ENCODE measurements at places on chromosomes 7 and 10. TPM values are rescaled to one million over a fixed set of nuclear protein-coding genes. Genes with fewer than 3 reads are reported as not detected.

DNA sequence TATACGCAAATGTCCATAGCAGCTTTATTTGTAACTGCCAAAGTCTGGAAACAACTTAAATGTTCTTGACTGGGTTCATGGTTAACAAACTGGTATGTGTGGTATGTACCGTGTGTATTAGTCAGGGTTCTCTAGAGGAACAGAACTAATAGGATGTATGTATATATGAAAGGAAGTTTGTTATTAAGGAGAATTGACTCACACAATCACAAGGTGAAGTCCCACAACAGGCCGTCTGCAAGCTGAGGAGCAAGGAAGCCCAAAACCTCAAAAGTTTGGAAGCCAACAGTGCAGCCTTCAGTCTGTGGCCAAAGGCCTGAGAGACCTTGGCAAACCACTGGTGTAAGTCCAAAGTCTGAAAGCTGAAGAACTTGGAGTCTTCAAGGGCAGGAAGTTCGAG is 66.8 kb downstream of the TMEM168 start:
- no peak for DNase-seq

DNA sequence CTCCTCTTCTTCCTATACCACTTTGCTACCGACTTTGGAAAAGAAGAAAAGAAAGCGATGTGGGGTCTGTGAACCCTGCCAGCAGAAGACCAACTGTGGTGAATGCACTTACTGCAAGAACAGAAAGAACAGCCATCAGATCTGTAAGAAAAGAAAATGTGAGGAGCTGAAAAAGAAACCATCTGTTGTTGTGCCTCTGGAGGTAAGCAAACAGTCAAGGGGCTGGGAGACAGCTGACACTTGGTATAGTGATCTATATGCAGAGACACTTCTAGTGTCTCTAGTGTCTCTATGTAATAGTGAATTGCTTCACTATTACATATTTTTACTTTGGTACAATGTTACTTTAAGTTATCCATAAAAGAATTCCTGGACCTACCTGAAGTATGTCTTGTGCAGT is 13.9 kb downstream of the TET1 start:
- no peak for DNase-seq

Gene PIK3CG
- polyA plus RNA-seq, result not detected

Gene TMEM120A
- 75.2 TPM for polyA plus RNA-seq
